ENCODE measurements at places on chromosomes 3 and 15.

DNA sequence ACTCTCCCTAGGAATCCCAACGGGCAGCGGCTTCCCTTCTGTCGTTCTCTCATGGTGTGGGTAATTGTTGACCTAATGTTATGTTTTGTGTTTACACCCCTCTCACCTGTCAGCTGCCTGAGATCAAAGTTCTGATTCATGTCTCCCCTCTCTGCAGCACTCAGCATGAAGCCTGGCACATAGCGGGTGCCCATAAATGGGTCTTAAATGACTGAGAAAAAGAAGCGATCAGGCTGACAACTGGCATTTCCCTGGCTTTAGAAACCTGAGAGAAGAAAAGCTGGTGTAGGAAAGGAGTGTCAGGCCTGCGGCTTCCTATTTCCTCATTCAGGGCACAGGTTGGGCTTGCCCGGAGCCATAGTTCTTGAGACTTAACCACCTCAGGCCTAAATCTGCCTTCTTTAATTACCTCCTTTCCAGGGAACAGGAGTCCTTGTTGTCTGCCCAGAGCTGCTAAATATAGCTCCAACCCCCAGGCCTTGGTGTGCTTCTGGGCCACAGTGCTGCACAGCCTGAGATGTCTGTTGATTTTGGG is 31.8 kb downstream of the LPP start:
- no peak for DNase-seq

DNA sequence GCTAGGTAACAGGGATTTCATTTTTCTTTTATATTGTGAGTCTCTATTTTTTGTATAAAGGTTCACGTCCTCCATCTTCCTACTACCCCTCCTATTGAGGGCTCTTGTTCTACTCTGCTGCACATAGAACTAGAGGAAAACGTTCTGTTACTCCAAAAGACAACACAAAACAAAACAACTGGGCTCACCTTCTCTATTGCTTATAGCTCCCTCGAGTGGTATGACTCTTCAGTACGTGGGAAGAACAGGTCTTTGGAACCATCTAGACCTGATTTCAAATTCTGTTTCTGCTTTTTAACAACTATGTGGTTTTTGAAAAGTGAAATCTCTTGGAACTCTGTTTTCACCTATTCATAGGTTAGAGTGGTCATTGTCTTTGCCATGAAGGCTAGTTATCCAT is 515.3 kb downstream of the SOX2 start:
- DNase-seq: no peak

DNA sequence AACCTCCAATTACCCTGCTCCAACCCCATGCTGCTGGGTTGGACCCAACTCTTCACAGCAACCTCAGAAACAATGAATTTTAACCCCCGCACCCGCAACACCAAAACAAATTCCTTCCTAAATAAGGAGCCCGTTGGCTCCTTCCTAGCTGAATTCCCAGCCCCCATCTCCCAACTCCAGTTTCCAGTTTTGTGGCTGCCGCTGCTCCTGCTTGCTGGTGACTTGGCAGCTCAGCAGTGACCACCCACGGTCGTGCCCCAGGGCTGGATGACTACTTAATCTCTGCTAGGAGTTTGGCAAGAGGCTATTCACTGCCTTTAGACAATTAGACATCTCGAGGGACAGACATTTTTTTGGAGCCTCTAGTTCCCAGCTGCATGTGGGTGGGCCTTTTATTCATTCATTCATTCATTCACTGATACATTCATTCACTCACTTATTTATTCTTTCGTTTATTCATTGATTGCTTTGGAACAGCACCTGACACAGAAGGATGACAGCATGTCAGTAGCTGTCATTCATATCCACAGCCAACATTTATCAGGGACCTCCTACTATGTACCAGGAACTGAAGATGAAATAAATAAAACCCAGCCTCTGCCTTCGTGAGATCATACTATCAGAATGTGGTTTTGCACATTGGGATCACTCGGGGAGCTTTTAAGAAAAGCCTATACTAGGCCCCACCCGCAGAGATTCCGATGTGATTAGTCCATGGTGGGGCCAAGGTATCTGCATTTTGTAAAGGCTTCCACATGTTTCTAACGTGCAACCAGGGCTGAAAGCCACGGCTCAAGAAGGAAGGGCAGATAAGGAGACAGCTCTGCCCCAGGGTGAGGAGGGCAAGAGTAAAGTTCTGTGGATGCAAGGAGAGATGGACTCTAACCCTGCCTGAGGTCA is 256.5 kb downstream of the SHQ1 start:
- DNase-seq: no peak

- no peak for DNase-seq
These were observed 722.6 kb downstream of the ZNF385D start for GRCh38 chr3:21028412-21028811.

DNA sequence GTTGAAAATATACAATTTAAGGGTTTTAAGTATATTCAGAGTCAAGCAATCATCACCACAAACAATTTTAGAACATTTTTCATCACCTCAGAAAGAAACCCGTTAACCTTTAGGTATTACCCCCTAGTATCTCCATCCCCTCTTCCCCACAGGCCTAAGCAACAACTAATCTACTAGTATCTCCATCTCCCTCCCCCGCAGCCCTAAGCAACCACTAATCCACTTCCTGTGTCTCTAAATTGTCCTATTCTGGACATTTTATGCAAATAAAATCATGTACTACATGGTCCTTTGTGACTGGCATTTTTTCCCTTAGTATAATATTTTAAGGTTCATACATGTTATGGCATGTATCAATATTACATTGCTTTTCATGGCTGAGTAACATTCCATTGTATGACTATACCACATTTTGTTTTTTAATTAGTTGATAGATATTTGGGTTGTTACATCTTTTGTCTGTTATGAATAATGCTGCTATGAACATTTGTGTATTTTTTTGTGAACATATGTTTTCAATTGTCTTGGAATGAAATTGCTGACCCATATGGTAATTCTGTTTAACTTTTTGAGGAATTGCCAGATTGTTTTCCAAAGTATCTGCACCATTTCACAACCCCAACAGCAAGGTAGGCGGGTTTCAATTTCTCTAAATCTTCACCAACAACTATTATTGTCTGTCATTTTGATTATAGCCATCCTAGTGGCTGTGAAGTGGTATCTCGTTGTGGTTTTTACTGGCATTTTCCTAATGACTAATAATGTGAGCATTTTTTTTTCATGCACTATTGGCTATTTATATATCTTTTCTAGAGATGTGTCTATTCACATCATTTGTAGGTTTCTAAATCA is 215.6 kb upstream of the CD96 start:
- DNase-seq: no peak

- peak; percentile 8 for DNase-seq
These were observed 177.5 kb downstream of the RORA start for GRCh38 chr15:61051569-61052031.

DNA sequence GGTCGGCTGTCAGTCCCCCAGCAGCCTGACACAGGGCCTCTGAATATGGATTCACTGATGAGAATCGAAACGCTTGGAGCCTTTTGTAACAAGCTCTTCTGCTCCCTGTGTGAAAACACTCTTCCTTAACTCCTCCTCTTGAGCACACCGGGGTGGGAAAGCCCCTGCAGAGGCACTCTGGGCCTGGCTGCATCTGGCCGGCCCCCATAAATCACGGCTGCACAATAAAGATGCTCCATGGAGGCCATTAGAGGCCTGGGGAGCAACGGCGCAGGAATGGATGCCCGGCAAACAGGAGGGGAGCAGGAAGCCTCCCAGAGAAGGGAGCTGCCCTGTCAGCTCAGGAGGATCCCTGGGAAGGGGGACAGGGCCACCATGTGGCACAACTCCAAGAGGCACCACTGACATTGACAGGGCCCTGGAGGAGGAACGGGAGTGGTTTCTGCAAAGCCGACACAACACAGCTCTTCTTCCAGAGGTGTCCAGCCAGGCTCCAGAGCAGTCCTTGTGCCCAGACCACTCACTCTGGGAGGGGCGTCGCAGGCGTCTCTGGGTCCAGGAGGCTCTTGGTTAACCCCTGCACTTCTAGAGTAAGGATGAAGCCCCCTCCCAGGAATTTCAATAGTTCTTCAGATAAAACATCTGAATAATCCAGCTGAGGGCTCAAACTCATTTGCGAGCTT is 509.3 kb upstream of the PPP2R3A start:
- no peak for DNase-seq

DNA sequence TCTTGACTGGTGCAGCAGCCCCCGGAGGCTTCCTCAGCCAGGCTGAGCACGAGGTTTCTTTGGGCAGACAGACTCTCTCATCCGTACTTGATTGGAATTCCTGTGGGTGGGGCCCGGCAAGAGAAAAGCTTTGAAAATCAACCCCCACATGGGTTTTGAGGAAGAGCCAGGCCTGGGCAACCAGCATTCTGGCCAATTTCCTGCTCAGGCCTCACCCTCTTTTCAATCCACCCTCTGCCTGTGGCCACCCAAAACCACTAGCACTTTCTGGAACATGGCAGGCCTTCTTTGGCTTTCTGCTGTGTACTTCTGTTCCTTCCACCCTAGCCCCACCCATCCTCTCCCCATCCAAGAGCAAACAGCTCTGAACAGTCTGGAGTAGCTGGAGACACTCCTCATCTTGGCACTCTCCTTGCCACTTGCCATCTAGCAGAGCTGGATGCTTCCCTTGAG is 5.9 kb downstream of the MYO5C start:
- no peak for DNase-seq

DNA sequence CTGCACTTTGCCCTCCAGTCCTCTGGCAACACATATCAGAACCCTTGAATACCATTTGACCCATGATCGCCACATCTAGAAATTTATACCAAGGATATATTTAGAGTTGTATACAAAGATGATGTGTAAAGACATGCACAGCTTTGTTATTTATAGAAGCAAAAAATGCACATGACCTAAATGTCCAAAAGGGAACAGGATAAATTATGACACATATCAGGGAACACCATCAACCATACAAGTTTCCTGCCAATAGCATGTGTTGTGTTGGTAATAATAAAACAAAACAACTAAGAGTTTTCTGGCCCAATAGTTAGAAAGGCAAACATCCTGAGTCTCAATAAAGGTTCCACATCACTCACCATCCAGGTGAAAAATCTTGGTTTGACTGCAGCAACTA is 51.5 kb downstream of the AAGAB start:
- no peak for DNase-seq

DNA sequence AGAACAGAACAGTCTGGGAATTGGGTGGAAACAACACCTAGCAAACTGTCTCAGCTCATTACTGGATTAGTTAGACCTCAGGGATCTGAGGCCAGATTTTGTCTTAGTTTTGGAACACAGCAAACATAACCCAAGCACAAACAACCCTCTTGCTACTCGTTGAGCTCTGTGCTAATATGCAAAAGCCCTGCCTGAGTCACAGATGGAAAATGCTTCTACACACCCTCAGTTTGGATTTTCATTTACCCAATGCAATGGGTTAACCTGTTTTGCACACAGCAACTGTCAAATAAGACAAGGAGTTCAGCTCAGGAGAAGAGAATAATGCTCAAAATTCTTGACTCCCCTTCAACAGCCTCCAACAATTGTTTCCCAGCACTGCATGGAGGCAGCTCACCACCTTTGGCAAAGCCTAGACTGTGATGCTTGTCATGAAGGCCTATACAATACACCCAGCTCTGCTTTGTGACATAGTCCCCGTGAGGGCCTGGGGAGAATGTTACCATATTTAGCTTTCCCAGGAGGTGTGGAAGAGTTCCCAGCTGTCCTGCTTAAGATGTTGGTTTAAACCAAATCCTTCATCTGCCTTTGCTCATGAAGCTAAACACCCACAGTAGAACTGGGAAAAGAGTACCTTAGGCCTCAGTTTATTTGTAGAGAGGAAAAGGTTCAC is 68.9 kb upstream of the MNS1 start:
- DNase-seq: no peak

DNA sequence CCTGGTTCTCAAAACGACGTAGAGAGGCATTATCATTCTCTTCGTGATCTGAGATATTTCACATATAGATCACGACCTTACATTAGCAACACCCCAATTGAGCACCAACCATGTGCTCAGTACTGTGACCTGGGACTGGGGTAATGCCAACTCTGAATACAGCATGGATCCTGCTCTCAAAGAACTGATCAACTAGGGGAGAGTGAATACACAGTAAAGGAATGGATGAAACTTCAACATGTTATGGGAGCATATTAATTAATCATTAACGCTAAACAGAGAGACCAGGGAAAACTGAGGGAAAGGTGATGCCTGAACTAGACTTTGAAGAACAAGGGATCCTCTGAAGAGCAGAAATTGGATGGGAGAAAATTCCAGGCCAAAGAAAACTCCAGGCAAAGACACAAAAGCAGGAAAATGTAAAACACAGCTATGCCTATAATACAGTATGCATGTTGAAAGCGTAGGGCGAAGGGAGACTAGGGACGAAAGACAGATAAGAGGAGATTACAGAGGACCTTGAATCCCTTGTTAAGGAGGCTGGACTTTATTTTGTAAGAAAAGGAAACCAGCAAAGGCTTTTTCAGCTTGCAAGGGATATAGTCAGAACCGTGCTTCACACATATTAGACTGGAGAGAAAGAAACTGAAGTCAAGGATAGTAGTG is 105.7 kb downstream of the ANO10 start:
- no peak for DNase-seq

DNA sequence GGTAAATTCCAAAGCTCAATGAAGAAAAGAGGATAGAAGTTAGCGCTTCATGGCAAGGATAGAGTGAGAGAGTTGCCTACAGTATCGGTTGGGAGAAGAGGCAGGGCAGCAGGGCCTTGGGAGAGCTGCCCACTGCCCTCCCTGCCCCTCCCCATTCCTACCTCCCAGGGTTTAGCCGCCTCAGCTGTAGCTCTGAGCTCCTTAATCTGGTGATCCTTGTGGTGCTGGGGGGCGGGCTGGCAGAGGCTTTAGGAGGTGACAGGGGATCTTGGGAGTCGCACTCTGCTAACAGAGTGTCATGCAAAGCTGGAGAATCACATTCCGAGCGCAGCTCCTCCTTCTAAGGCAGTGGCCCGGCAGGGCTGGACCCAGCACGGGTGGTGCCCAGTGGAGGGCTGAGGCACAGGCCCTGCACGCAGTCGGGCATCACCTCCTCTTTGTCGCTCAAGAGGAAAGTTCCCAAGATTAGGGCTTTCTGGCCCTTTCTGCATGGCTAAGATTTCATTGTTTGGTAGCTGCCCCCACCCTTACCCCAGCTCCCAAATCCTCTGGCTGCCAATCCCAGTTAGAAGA is 57.1 kb upstream of the POLG start:
- DNase-seq: no peak
